ENCODE measurements at places on chromosomes 16 and 17.

DNA sequence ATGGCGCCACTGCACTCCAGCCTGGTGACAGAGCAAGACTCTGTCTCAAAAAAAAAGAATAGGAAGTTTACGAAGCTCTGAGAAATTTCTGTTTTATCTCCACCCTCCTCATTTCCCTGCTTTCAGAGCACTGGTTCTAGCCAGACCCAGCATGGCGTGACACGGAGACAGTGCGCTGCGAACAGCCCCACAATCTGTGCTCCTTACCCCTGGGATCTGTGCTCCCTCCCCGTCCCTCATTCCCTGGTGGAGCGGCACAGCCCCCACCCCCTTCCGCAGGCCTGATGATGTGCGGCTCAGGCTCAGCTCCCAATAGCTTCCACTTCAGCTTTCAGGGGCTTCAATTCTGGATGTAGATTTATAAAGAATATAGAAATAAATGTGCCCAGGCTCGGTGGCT is 56.1 kb upstream of the ENDOV start:
- no peak for DNase-seq

DNA sequence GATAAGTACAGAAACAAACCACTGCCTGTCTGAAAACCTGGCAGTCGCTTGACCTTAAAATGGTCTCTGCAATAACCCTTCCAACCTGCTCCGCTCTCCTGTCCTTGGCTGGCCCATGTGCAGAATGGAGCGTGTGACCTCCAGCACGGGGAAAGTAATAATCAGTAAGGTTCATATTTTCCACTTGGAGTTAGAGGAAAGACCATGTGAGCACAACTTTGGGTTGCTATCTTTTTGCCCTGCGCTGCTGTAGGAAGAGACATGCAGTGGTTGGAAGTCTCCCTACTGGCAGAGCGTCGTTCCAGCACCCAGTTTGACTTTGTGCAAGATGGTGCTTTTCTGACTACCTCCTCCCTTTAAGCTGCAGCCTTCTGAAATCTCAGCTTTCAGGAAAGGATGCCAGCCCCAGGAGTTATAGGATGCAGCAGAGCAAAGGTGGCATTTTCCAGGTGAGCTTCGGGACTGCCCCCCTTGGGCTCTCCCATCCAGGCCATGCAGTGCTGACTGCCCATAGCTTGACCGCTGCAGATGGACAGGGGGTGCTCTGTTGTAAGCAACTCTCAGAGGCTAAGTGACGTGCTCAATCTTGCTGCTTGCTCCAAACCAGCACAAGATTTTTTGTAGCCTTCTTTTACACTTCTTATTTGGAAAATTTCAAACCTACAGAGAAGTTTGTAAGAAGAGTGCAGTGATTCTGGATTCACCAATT is 110.7 kb upstream of the NOL11 start:
- DNase-seq: no peak

GRCh38 chr17:20009302-20010098 is at the start of gene SPECC1:
Gene SPECC1, plus strand, starts transcription at chr17:20009359. Its CDS starts 87,293 bp downstream, at chr17:20096652.
- peak; percentile 93 for DNase-seq

DNA sequence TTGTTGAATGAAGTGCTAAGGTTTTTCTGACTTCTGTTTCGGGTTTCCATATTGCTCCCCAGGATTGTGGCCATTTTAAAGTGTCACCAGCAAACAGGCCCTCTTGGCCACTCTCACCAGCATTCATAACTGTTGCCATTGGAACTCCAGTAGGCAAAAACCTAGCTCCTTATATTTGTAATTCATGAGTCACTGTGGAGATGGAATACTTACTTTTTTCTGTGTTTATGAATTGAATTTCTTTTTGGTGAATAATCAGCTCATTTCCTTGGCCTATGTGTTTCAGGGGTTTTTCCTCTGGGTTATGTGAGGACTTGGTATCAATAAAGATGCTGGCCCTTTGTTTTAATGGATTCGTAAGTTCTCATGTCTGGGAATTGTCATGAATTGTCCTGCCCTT is 255.1 kb downstream of the SNX29 start:
- no peak for DNase-seq

DNA sequence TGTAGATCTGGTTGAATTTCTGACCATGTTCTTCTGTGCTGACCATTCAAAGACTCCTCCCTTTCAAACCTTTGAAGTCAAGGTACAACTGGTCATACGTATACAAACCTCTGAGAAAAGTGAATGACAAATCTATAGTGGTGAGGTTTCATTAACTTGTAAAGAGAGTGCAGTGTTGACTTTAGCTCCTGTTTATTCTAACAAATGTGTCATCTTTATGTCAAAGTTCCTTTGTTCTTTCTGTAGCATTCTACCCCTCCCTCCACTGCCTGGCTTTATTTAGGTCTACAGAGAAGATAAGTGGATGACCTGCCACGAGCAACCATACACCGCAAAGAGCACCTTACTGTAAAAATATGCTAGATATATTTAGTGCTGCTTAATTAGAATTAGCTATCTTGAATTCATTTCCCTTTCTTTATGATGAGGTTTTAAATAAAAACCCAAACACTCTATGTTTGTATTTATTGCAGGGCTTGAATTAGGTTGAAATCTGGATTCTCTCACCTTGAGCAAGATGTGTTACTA is 520.0 kb upstream of the CDH11 start:
- DNase-seq: no peak

DNA sequence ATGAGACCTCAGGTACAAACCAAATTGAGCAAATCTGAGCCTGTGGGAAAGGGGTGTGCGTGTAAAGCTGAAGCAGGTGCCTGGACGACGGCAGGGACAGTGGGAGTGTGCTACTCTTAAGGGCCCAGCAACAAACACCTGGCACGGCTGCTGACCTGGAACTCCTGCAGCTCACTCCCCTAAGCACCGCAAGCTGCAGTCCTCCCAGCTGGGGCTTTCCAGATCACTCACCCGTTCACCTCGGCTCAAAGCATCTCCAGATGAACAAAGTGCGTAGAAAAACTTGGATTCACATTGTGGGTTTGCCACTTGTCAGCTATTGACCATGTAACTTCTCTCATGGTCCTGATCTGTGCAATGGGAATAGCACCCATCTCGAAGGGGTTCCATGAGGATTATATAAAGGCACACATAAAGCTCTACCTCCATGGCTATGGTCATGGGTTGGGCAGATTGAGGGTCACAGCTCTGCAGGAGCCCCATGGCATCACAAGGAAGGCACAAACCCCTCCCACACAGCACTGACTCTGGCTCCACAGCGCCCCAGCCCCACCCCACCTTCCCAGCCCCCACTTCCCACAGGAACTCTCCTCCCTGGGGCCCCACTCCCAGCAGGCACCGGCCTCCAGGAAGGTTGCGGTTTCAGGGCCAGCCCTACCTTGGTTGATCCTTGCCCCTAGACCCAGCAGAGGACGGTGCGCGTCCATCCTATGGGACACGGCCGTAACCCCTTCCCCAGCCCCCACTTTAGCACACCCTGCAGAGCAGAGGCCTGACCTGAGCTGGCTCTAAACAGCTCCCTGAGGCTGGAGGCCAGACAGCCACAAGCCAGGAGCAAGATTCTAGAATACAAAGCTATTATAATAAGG is 21.9 kb downstream of the ST3GAL2 start:
- DNase-seq: peak; percentile 73

GRCh38 chr16:25950586-25951281 is 259.0 kb downstream of the HS3ST4 start:
- DNase-seq: no peak

- DNase-seq: no peak
These were observed 24.8 kb downstream of the MRM3 start for GRCh38 chr17:806781-807522.

DNA sequence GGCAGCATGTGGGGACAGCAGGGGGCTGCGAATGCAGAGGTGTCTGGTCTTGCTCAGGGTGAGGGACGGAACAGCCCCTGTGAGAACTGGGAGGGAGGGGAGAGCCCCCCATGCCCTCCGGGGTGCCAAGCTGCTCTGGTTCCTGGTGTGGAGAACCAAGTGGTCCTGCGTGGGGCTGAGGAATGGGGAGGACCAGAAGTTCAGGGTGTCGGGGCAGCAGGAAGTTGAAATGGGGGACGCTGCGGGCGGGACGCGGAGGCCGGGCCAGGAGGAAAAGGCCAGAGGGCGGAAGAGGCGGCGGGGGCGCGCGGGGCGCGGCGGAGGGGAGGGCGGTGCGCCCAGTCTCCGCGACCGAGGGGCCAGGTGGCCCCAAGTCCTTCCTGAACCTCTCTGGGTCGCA is 3.6 kb downstream of the ALDH3A1 start:
- peak; percentile 58 for DNase-seq

DNA sequence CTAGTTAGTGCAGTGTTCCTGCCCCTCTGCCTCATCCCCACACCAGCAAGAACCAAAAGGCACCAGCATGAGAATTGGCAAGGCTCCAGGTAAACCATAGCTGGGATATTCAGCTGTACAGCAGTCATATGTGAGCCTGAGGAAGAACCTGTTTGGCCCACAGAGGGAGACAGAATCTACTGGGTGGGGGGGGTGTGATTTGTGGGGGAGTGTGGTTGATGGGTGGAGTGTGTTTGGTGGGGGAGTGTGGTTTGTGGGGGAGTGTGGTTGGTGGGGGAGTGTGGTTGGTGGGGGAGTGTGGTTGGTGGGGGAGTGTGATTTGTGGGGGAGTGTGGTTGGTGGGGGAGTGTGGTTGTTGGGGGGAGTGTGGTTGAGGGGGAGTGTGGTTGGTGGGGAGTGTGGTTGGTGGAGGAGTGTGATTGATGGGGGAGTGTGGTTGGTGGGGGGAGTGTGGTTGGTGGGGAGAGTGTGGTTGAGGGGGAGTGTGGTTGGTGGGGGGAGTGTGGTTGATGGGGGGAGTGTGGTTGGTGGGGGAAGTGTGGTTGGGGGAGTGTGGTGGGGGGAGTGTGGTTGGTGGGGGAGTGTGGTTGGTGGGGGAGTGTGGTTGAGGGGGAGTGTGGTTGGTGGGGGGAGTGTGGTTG is 19.5 kb downstream of the MINK1 start:
- DNase-seq: no peak

DNA sequence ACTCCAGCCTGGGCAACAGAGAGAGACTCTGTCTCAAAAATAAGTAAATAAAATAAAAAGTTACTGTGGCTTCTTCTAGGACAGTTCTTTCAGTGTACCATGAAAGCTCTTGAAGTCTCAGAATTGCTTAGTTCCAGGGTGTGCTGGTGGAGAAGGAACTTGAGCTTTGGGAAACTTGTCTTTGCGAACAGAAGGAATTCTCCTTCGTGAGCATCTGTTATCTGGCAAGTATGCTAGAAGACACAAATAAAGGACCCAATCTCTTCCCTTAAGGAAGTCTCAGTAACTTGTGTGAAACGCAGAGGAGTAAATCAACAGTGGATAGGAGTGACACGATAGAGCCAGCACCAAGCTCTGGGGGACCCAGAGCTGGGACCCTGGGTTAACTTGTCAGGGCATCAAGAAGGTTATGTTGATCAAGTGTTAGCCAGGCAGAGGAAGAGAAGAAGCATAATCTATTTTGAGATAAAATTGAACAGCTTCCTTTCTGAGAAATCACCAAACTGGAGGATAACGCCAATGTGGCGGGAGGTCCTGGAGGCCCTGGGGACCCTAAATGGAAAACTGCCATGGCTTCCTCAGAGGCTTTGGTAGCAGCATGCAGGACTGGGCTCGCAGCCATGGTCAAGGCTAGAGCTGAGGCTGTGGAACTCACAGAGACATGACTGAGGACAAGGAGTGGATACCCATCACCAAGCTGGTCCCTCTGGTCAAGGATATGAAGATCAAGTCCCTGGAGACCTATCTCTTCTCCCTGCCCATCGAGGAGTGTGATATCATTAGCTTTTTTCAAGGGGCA is 72.1 kb upstream of the HAS3 start:
- no peak for DNase-seq

DNA sequence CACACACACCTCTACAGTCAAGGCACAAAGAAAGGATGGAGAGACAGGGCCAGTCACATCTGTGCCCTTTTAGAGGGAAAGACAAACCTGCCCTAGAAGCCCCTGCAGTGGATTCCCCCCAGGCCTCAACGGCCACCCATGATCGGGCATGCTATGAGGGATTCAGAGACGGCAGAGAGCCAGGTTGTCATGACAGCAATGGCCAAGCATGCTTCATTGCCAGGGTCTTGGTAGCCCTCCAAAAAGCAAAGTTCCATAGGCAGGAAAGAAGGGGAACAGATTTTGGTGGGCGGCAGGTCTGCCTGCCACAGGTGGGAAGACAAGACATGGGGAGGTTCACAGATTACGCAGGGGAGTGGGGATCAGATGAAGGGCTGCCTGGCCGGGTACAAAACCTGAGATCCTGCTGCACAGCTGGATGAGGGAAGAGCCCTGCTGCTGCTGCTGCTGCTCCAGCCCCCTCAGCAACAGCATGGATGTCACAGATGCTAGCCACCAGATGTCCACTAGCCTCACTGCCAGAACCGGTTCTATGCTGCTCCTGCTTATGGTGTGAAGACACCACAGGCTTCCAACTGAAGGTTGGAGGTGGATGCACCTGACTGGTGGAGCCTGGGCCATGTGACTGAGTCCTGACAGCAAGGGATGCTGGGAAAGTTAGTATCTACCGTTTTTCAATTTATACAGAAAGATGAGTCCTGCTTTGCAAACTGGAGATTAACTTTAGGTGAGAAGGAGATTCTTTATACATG is 17.8 kb downstream of the ACTG1 start:
- DNase-seq: no peak

GRCh38 chr16:27511657-27512448 is 37.9 kb downstream of the GTF3C1 start:
- no peak for DNase-seq

- no peak for DNase-seq
These were observed 11.3 kb upstream of the RNF157 start for GRCh38 chr17:76251478-76252039.

DNA sequence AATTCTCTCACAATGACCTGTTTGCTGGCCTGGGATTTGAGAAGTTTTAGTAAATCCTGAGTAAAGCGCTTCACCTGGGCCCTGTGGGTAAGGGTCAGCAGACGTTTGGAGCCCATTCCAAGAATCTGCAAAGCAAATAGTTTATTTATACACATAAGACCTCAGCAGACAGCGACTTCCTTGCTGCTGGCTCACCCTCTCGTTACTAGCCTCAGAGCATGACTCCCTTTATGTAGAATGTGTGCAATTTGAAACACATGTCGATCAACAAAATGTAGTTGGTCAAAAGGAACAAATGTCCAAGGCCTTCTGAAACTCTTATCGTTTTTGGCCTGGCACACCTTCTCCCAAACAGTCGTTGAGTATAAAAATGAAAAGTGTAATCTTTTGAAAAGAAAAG is 31.3 kb downstream of the MARF1 start:
- no peak for DNase-seq
